ENCODE measurements at places on chromosomes 3 and 15.

GRCh38 chr3:170714562-170715535 lies 129.0 kb upstream of the SLC7A14 start:
- no peak for DNase-seq

- DNase-seq, result no peak
Measured at GRCh38 chr15:100940767-100941379, 21.7 kb downstream of the LRRK1 start.

GRCh38 chr3:79954756-79955155 lies 187.0 kb upstream of the ROBO1 start:
- DNase-seq, result no peak

- no peak for DNase-seq
Measured at GRCh38 chr15:97078591-97078990, 748.1 kb downstream of the NR2F2 start.

DNA sequence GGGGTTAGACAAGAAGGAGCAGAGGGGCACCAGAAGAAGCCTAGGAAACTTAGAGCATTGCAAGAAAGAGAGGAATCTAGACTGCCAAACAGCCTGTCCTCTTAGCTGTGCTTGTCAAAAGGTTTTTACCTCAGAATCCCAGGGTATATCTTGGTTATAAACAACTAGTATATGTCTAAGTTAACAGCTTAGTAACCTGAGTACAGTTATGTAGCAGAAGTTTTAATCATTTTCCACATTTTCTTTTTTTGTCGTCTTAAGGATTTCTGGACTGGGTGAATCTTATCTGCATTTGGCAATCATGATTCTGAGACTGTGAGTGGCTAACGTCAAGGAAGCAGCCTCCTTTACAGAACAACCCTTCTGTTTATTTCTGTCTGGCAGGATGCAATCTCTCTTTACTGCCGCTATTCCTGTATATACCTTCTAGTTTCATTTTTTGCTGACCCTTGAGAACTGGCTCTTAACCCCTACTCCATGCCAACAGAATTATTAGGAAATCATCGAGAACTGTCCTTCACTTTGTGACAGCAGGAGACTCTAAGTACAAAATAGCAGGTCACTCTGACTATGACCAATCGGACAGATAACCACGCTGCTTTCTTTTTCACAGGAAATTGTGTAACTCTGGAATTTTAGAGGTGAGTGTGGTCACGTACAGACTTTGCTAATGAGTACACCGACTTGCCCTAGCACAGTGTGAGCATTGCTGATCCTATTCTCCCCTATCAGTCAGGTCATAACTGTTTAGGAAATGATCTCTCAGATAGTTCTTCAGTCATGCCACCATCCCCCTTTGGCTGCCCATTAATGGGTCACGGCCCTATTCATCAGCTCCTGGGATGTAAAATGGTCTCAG lies 3.3 kb upstream of the CP start:
- DNase-seq, result no peak

DNA sequence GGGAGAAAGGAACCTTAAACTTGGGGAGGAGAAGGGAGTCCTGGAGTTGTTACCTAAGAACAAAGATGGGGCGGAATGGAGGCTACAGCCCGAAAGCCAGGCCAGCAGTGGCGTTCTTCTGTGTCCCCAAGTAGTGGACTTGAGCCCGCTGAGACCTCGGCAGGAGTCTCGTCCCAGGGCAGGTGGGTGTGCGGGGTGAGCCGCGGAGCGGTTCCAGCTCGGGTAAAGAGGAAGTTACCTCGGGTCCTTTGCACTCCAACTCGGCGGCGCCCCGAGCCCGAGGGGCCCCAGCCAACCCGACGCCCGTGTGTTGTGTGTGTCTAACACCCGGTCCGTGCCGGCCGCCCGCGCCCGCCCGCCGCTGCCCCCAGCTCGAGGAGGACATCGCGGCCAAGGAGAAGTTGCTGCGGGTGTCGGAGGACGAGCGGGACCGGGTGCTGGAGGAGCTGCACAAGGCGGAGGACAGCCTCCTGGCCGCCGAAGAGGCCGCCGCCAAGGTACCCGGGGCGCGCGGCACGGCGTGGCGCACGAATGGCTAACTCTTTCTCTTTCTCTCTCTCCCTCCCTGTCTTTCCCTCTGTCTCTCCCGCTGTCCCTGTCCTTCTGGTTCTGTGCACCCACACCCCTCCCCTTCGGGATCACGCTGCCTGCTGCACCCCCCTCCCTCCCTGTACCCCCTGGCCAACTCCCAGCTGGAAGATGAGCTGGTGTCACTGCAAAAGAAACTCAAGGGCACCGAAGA lies 959 bp downstream of the TPM1 start:
- no peak for DNase-seq

DNA sequence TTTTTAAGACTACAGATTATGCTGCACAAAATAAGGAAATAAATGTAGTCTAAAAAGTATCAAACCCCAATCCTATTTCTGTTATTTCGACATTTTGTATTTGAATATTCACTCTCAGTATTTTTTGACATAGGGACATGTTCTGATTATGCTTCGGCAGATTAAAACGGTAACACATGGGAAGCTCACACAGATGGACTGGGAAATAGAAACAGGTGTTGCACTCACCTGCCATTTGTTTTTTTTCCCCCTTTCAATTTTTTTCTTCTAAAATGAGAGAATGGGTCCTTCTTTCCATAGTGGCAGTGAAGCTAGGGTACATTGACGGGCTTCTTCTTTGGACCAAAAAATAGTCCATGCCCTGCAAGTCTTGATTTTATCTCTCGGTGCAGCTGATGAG lies 163.1 kb downstream of the MYRIP start:
- no peak for DNase-seq

DNA sequence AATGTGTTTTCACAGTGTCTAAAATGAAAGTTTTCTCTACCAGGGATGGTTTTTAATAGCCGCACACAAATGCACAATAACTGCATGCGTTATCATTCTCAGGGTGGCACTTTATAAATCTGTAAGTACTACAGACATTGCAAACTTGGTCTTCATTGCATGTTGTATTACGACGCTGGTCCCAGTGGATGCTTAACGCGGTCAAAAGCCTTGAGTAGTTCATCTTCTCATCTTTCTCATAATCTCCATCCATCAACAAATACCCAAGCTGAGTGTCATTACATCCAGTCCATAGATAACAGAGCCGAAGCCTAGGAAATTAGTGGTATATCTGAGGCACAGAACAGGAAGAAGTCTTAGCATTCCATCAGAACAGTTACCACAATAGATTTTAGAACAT lies 72.6 kb downstream of the USF3 start:
- no peak for DNase-seq

DNA sequence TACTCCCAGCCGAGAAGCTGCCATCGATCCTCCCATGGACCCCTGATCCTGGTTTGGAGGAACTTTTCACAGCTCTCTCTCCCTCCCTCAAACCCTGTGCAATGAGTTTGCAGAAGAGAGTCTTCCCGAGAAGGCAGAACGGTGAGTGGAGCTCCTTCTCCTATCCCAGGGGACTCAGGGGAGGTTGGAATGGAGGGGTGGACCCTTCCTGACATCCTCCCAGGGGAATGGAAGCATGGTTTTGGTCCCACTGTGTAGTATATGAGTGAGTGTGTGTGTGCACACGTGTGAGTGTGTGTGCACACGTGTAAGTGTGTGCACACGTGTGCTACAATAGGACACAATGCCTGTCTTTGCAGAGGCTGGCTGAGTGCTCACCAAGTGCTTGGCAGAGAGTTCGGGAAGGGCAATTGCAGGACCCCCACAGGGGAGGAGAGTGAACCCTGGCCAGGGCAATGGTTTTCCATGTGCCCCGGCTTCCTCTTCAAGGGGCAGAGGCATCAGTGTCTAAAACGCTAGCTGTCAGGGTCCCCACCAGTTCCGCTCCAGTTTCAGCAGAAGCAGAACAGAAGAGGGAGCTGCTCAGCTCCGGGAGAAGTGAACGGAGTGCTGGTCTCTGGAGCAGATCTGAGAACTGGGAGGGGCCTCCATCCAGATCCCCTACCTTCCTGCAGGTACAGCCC lies 13.8 kb upstream of the IL16 start:
- no peak for DNase-seq

DNA sequence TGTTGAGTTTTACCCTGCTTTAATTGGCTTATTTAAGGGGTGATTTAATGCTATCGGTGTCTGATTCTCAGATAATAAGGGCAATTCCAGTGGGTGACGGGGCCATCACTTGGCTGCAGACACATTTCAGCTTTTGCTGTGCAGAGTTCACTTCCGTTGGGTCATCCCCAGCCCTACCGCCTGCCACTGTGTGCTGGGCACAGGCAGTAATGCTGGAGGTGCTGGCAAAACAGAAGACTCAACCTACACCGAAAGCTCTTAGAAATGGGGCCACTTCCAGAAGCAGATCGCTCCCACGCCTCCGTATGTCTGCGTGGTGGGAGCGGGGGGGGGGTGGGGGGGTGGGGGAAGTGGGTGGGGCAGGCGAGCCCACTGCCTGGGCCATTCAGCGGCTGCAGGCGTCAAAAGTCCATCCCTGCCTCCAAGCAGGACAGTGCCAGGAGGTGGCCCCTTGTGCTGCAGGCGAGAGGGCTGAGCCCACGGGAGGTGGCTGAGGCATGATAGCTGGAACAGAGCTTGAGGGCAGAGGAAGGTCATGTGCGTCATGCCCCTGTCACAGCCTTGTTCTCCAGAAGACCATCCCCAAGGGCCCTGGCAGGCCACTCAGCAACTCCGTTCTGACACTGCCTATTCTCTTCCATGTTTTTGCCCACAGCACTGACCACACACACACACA lies 128.3 kb downstream of the ATP10A start:
- DNase-seq, result no peak

- DNase-seq, result no peak
Measured at GRCh38 chr15:47839233-47839825, 122.0 kb downstream of the SEMA6D start.

- no peak for DNase-seq
Measured at GRCh38 chr15:78023865-78024518, 53.5 kb downstream of the TBC1D2B start.

- no peak for DNase-seq
Measured at GRCh38 chr3:31610700-31611275, 78.1 kb downstream of the STT3B start.

- DNase-seq, result no peak
Measured at GRCh38 chr3:16379838-16380237, 114.8 kb downstream of the OXNAD1 start.

DNA sequence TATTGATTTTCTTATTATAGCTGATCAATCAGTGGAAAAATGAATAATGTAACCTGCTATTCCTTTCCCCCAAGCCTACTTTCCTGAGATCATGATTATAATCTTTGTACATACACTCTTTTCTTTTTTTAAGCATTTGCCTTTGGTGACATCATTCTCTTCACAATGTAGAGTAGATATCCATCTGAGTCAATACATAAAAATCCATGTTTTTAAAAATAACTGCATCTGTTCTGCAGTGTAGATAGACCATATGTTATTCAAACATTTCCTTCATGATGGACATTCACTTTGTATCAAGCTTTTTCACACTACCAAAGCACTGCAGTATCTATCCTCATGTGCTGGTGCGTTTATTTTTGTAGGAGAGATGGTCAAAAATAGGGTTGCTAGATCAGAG lies 211.1 kb downstream of the PTPRG start:
- DNase-seq, result no peak

DNA sequence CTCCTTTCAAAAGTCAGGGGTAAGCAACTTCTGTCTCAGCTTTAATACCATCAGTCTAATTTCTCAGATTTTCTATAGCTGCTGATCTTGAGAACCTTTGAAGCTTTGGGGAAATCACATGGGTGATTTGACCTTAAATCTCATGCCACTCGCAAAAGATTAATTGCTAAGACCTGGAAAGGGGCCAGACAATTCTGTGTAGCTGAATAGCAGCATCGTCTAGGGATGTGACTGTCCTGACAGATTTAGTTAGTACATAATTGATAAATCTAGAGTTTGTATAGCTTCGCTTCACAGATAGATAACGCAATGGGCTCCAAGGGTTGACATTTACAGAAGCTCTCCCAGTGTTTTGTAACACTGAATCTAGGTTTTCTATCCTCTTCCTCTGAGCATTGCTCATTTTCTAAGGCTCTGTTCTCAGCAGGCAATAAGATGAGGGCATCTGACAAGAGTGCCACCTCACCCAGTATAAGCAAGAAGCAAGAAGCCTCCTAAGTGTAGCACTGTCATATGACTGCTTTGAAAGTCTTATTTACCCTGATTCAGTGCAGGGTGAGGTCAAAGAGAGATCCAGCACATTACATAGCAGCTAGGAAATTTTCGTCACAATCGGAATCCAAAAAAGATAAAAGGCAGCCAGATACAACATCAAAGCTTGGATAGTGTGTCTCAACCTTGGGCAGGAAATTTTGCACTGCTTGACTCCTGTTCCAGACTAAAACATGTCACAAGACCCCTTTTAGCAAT lies 47.7 kb upstream of the DUT start:
- DNase-seq, result no peak

DNA sequence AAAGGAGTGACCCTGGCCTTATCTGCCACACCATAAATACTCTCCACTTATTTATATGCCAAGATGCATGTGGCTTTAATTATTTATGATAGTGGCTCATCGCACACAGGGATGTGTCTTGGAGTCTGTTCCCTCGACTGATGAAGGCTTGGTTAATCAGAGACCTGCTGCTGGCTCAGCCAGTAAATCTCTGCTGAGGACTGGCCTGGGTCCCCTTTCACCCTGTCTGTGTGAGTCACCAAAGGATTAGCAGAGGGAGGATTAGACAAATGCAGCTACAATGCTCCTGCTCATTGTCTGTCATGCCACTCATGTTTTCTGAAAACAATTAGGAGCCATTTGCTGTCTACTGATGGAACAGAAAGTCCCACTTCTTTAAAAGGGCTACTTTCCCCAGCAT lies 226.8 kb downstream of the NTRK3 start:
- DNase-seq, result no peak

DNA sequence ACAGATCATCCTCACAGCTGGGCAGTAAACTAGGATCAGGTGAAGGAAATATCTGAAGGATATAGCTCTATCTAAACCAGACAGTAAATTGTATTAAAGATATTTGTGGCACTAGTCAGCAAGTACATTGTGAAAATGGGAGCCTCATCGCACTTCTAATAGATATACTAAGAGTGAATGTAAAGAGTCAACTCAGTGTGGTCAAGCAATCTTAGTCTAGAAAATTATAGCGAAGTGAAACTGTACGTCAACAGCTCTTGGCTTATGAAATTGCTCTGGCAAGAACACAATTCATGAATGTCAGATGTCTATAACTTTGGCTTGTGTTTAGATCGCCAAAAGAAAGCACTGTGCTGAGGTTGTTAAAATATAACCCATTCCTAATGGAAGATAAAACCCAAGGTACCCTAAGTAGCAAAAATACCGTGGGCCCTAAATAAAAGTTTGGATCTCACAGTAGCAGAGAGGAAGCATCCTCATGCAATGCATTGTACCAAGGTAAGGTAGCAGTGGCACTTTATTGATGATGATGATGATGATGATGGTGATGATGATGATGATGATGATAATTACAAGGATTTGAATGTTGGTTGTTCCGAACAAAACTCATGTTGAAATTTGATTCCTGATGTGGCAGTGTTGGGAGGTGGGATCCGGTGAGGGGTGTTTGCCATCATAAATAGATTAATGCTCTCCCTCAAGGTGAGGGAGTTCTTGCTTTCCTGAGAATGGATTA lies 228.5 kb downstream of the UNC13C start:
- no peak for DNase-seq
